Dermis lymphatic vessel endothelial cell (primary cell): ENCODE measurements at places on chromosomes 5 and 9. TPM values are rescaled to one million over a fixed set of nuclear protein-coding genes. Genes with fewer than 3 reads are reported as not detected.

HEMGN gene
- total RNA-seq = not detected in 2 replicates

RNF180 gene
- total RNA-seq = 1.3 and 4.9 TPM in 2 replicates

SMC2 gene
- 8.9 and 10.6 TPM in 2 replicates for total RNA-seq

SH3RF2 gene
- total RNA-seq = under 0.01 TPM in 1 of 2 replicates, not detected in the other

THBS4 gene
- total RNA-seq = 0.17 and 0.22 TPM in 2 replicates

SPINK7 gene
- not detected in 2 replicates for total RNA-seq

RAPGEF6 gene
- 17.8 and 26.5 TPM in 2 replicates for total RNA-seq
